ENCODE measurements at places on chromosomes 5 and 9. TPM values are rescaled to one million over a fixed set of nuclear protein-coding genes. Genes with fewer than 3 reads are reported as not detected.

Gene CAMK2A
- not detected for total RNA-seq

Gene HAUS6
- total RNA-seq = 25.0 TPM

Gene TLX3
- total RNA-seq = not detected

Gene DBH
- not detected for total RNA-seq

Gene PHF24
- not detected for total RNA-seq

Gene INSL6
- not detected for total RNA-seq

Gene STPG3
- total RNA-seq = not detected

Gene PCDHB7
- not detected for total RNA-seq

Gene PCA3
- total RNA-seq = not detected

Gene ZFP37
- total RNA-seq = 0.52 TPM

Gene HAPLN1
- total RNA-seq = not detected

Gene RACK1
- 1,823 TPM for total RNA-seq

Gene DENND1A
- total RNA-seq = 15.5 TPM

Gene CETN3
- total RNA-seq = 28.2 TPM

Gene KIAA0825
- 2.7 TPM for total RNA-seq

Gene CXCL14
- total RNA-seq = not detected

Gene SLC24A2
- not detected for total RNA-seq

Gene MARCOL
- not detected for total RNA-seq

Gene DMRT3
- not detected for total RNA-seq

Gene NOP16
- total RNA-seq = 34.0 TPM

Gene ADAMTSL1
- total RNA-seq = not detected

Gene CD274
- total RNA-seq = 10.5 TPM

Gene KLHL3
- 27.1 TPM for total RNA-seq

Gene NR5A1
- not detected for total RNA-seq

Gene PCDHA8
- not detected for total RNA-seq

Gene ZNF169
- total RNA-seq = 9.2 TPM

Gene IRGM
- 1.7 TPM for total RNA-seq

Gene CORO2A
- 8.2 TPM for total RNA-seq

Gene TMEM174
- total RNA-seq = not detected

Gene PCDHGA3
- not detected for total RNA-seq

Gene AJM1
- total RNA-seq = 4.0 TPM

Gene MAP3K1
- 63.9 TPM for total RNA-seq

Gene ACOT12
- not detected for total RNA-seq

Gene MEIKIN
- not detected for total RNA-seq

Gene LVRN
- not detected for total RNA-seq

Gene C8G
- 0.85 TPM for total RNA-seq

Gene CNTLN
- 1.5 TPM for total RNA-seq

Gene SYK
- total RNA-seq = 0.56 TPM

Gene ERGIC1
- total RNA-seq = 45.0 TPM

Gene PCDHGA11
- total RNA-seq = not detected

Gene STK32A
- not detected for total RNA-seq

Gene FCN2
- not detected for total RNA-seq

Gene BARHL1
- not detected for total RNA-seq

Gene SUSD1
- 12.0 TPM for total RNA-seq
